ENCODE measurements at places on chromosomes 6 and 20.
A peak's percentile ranks its signal among the peaks of the same experiment; 100 is the strongest.

DNA sequence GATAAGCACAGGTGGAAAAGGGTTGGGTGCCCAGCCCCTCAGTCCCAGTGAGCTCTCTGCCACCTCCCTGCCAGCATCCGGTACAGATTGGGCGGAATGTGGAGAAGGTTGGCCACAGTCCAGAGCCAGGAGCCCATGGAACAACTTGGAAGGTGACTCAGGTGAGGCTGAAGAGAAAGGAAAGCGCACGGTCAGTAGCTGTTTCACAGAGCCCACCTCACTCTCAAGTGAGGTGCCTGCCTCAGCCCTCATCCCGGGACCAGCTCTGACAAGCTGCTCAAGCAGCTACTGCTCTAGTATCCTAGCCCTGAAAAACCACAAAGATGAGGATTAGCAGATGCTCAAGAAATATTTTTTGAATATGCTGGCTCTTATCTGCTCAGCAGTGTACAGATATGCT, 1.1 kb upstream of the MMP24OS start:
- no peak for DNase-seq

DNA sequence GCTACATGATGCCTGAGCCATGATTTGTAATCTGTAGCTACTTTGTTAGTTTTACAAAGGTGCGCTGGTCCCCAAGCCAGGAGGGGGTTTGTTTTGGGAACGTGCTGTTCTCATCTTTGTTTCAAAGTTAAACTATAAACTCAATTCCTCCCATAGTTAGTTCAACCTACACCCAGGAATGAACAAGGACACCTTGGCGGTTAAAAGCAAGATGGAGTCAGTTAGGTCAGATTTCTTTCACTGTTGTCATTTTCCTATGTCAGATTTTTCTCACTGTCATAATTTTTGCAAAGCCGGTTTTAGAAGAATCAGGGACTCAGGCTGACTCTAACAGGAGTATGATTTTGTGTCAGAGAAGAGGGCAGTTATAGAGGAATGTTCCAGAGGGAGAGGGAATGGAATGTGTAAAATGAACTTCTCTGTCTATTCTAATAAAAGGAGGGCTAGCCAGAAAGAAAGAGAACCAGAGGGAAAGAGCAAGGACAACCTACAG, 2.3 kb upstream of the GMPR start:
- no peak for DNase-seq

DNA sequence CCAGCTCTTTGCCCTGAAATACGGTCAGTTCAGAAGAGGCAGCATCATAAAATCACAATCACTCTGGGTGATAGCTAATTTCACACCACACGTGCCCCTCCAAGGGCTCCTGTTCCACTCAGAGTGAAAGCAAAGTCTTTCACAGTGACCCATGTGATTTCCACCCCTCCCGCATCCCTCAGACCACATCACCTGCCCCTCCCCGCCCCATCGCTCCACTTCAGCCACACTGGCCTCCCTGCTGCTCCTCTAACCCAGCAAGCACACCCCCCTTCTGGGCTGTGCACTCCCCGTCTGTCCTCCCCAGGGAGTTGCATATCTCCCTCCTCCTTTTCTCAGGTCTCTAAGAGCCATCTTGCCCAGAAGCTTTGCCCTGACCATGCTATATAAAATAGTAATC, 74.5 kb downstream of the PSMG4 start:
- peak; percentile 55 for DNase-seq

DNA sequence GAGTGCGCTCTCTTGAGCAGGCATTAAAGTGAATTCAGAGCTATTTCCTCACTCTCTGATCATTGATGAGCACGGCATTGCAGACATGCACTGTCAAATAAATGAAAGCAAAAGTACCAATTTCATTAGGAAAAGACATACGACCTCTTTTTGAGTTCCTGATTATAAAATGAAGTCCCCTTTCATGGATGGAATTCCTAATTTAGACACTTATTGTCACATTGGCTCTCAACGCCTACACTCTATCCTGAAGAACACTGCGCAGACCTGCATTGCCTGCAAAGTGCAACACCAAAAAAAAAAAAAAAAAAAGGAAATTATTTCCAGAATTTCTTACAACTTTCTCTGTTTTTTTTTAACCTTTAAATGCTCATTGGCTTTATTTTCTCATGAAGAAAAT, 1.6 kb downstream of the ADGRB3 start:
- no peak for DNase-seq

- DNase-seq = no peak
Measured at GRCh38 chr20:1204576-1204975, 1.3 kb downstream of the C20orf202 start.

DNA sequence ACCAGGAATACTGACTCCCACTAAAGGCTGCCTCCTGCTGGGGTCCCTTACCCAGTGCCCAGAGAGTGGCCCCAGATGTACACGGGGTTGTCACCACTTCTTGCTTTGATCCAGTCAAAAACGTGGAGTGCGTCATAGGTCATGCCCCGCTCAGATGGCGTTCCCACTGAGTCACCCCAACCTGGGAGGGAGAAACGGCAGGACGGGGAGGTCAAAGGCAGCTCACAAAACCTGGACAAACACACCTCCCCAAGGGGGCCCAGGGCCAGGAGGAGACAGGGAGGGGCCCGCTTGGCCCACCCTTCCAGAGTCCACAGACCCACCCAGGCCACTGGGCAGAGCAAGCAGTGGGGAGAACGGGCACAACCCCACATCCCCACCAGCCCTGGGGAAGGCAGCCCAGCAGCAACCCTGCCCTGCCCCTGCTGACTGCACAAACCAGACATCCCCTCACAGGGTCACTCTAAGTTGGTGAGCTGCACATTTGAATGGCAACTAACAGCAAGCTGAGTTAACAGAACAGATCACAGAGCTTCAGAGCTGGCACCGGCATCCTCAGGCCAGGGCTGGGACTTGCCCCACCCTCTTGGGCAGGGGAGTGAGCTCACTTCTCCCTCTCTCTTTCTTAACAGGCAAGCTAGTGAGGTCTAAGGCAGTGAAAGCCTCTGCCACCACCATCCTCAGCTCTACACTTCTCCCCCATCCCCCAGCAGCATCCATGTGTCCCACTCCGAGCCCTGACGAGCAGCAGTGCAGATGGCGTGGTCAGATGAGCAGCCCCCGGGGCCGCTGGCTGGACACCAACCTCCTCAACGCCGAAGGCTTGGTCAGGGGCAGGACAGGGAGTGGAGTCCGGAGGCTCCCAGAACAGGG, 61.7 kb downstream of the PYGB start:
- peak; percentile 81 for DNase-seq

DNA sequence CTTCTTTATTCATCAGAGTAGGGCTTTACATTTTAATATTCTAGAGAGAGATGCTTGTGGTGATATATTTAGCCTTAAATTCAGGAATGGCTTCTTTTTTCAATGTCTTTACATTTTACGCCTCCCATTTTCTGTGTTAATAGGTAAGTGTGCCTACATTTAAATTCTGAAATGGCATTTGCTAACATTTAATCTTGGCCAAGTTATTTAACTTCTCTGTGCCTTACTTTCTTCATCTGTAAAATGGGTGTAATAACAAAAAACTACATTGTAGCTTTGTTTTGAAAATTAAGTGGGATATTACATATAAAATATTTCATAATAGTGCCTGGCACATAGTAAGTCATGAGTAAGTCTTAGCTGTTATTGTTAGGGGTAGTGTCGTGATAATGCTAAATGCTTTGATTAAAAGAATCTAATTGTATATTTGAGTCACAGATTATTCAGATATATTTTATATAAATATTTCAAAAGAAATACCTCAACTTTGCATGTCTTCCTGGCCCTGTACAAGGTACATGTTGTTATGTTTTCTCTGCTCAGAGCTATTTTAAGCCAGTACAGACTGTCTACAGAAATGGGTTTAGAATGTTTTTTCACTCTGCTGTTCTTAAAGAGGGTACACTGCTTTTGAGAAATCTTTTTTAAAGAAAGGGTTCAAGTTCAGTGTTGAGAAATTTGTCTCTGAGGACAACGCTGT, 18.8 kb downstream of the CARMIL1 start:
- no peak for DNase-seq

GRCh38 chr6:47064274-47064673, 22.1 kb upstream of the ADGRF1 start:
- no peak for DNase-seq

DNA sequence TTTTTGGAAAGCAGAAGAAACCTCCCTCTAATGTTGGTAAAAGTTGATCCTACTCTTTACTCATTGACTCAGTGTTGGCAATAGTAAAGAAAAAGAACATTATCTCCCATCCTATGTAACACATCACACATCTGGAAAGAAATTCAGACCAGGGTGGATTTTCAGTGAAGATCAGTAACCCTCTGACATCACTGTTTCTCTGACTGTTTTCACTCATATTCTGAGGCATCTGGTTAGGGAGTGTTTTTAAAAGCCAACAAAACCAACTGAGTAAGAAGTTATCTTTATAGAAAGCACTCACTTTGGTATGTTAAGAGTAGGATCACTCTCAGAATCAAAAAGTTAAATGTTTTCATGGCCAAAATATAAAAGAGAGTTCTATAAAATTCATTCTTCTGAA, 143.6 kb downstream of the DST start:
- DNase-seq = no peak

- DNase-seq = no peak
Measured at GRCh38 chr6:167881327-167881726, 54.6 kb downstream of the AFDN start.

DNA sequence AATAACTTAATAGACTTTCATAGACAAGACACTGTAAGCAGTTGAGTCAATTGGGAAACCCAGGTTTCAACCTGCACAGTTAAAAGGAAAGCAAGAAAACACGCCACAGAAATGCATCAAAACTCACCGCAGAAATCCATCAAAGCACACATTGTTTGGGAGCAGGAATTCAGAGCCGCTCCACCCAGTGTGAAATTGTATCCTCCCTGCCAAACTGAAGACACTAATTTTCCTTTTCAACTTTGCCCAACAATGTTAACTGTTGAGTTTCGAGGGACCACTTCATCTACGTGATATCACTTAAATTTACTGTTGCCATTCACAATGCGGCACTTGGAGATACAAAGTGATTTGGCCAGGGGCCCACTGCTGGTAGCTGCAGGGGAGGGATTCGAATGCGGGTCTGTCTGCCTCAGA, 92.7 kb downstream of the DACT2 start:
- DNase-seq = no peak

DNA sequence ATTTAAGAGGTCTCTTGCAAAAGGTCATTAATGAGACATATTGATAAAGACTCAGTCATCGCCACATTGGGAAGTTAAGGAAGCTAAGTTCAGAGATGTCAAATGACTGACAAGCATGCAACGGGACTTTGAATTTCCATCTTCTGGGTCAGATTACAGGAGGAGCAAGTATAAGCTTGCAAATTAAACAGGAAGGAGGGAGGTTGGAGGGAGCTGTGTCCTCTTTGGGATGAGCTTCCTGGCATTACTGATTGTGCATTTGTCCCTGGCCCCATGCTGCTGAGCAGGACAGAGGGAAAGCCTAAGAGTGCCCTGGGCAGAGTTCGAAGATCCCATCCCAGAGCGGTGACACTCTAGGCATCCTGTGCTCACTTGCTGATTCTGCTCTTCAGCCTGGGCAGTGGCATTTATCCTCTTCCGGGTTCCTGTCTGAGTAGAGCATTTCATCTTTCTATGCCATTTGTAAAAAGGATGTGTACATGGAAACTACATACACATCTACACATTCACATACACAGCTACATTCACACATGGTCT, 40.5 kb downstream of the SLC22A1 start:
- no peak for DNase-seq

DNA sequence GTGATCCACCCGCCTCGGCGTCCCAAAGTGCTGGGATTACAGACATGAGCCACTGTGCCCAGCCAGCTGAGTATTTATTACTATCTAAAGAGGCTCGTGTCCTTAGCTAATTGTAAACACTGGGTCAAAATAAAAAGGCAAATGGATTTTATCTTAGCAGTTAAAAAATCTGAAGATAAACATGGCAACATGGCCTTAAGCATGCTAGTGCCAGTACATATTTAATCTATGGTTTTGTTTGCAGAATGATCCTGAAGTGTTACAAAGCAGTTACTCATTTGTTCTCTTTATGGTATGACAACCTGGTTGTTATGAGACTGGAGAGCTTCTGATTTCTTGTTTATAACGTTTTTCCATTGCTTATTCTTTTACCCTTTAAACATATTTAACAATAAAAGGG, 3.9 kb upstream of the KIAA0408 start:
- no peak for DNase-seq

GRCh38 chr6:41605649-41606048, 32.6 kb upstream of the MDFI start:
- no peak for DNase-seq

DNA sequence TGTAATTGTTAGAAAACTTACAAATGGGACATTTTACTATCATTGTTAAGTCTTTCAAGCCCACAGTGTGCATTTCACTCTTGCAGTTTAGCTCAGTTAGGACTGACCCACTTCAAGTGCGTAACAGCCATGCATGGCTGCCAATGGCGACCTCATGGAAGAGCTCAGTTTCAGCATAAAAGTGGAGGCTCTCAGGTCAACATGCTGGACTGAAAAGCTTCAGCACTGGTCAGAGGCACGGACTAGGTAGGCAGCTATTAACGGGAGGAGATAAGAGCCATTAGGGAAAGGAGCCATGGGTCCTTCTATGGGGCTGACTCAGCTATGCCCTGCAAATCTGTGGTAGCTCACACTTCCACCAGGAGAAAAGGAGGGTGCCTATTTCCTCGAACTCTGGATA, 101.8 kb downstream of the TTLL2 start:
- DNase-seq = no peak

DNA sequence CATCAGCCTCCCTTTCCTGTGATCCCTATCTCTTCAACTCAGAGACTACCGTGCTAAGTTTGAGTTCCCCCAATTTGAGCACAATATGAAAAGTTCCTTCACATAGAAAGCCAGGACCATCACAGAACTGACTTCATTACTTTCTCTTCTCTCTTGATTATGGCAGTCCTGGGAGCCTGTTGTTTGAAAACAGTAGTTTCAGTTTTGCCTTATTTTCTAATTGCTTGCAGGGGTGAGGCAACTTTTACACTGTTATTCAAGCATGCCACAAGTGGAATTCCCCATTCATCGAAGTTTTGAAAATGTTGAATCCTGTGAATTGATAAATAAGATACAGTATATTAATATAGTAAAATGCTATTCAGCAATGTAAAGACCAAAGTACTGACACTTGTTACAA, 569.7 kb upstream of the MARCKS start:
- no peak for DNase-seq

GRCh38 chr6:111487661-111488060, 4.6 kb upstream of the REV3L start:
- no peak for DNase-seq

GRCh38 chr6:127073222-127073621, 45.2 kb upstream of the RSPO3 start:
- DNase-seq = no peak

- DNase-seq = no peak
Measured at GRCh38 chr6:159033160-159034049, 11.4 kb downstream of the TAGAP start.

DNA sequence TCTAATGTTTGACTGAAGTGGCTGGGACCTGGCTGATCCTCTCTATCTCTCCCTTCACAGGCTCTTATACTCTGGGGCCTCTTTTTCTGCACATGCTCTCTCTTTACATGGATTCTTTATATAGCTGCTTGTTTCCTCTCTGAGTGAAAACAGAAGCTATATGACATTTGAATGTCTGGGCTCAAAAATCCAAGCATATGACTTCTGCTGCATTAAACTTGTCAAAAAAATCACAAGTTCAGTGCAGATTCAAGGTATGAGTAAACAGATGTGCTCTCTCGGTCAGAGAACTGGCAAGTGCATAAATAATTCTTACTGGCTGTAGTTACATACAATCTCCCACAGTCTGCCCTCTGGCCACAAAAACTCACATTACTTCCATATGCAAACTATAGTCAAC, 96.6 kb downstream of the LCA5 start:
- DNase-seq = no peak
